Tibial nerve (tissue), 4 donors: ENCODE measurements at places on chromosomes 16 and 17.

- DNase-seq: no peak
Observed at GRCh38 chr17:70407506-70407905, 238.2 kb downstream of the KCNJ2 start.

GRCh38 chr17:20315311-20315710, 152.0 kb downstream of the LGALS9B start:
- DNase-seq: no peak

DNA sequence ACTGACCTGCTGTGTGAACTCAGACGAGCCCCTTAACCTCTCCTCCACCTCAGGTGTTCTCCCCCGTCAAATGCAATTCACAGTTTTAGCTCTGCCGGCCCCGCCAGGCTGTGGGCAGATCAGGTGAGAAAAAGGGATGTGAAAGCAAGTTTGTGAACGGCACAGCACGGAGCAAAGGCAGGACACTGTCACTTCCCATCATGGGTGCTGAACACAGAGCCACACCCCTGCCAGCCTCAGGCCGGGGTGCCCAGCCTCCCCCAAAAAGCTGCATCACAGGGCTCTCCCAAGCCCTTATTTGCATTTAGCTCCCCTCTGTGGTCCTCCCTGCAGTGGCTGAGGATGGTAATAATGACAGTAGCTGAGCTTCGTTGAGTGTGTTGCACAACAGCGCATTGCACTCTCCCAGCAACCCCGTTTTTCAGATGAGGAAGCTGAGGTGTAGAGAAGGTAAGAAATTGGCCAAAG, 88.8 kb upstream of the TNRC6C start:
- DNase-seq: no peak

- no peak for DNase-seq
Observed at GRCh38 chr17:80637048-80637781, 92.6 kb downstream of the RPTOR start.

- DNase-seq: no peak
Observed at GRCh38 chr16:57166451-57166850, 19.4 kb downstream of the PSME3IP1 start.

- no peak for DNase-seq
Observed at GRCh38 chr17:40949418-40949817, 12.0 kb upstream of the KRT23 start.

DNA sequence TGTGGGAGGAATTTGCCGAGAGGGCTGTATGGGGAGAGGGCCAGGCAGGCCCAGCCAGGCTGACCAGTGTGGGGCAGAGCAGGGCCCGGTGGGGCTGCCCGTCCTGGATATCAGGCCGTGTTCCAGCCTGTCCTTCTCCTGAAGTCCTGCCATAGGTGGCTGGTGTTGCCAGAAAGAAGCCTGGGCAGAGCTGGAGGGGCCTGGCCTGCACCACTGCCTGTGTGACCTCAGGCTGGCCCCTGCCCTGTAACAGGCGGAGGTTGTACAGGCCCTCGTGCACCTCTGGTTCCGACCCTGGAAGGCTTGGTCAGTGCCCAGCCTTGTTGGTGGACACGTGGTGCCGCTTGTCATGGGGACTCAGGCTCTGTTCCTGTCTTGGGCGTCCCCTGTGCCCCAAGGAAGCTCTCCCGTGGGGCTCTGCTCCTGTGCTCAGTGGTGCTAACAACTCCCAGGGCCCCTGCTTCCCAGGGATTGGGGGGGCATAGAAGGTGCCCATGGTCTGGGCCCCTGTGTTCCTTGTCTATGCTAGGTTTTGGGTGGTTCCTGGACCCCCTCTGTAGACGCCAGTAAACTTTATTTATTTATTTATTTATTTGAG, 33.3 kb downstream of the ADCY7 start:
- DNase-seq: no peak

GRCh38 chr17:79866791-79867518, 27.7 kb upstream of the CBX4 start:
- no peak for DNase-seq

- DNase-seq: no peak
Observed at GRCh38 chr17:32780721-32781120, 96.2 kb downstream of the MYO1D start.

DNA sequence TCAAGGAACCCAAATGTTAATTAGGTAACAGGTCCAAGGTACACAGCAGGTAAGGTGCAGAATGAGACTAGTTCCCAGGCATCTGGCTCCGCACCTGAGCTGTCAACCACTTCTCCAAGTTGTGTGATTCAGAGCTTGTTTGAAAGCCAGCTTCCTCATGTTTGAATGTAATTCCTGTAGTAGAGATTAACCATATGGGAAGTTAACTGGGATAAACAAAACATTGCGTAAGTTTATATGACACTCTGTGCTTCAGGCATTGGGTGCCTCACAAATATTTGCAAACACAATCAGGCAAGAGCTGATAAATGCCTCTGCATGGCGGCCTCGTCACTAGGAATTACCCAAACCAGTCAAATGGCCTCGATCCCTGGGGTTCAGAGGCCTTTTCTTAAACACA, 27.9 kb upstream of the CPHXL start:
- DNase-seq: no peak

GRCh38 chr16:49594153-49594552, 220.5 kb downstream of the C16orf78 start:
- no peak for DNase-seq

GRCh38 chr16:88886420-88886844, 20.0 kb upstream of the PABPN1L start:
- no peak for DNase-seq

- no peak for DNase-seq
Observed at GRCh38 chr17:81695801-81696200, 7.4 kb upstream of the MRPL12 start.

DNA sequence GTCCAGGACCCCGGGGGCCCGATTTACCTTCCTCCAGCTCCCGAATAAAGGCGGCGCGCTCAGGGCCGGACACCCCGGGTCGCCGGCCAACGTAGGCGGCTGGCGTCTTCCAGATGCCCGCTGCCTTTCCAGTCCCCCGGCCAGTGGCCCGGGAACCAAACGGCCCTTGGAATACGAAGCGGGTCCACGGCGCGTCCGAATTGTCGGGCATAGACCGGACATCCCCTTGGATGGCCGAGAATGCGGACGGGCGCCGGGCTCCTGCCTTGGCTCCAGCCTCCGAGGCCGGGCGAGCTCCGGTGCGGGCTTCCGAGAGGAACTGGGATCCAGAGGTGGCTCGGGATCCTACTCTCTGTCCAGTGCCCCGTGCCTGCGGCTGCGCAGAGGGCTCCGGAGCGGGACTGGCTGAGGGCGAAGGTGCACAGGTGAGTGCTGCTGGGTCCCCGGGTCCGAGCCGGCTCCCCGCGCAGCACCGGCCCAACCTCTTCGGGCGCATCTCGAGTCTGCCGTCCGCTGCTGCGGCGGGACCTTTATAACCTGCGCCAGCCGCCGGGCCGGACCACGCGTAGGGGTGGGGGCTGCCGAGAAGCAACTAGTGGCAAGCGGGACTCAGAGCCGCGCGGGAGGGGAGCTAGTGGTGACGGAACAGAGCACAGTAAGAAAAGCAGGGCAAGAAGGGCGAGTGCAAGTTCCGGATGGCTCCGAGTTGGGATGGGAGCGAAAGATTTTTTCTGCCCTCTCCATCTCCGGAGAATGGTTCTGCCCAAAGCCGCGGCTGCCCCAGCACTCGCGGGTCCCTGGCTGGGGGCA, at the start of gene HAP1:
HAP1 (minus strand) TSS at position 505 of the 810 bp plus-strand sequence; CDS start at position 496, 9 bp downstream.
- DNase-seq: no peak

DNA sequence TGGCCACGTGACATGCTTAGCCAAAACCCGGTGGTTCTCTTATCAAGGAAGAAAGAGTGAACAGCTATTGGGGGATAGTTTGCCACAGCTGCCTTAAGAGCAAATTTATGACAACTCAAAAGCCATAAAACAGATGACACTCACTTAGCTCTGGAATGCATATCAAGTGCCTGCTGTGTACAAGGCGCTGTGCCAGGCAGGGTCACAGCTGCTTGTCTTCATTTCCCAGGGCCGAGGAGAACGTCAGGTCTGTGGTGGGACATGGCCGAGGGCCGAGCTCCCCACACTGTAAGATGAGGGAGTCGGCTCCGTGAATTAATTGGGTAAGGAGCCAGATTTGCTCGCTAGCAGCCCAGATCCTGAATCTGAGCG, 14.0 kb downstream of the EEF2K start:
- no peak for DNase-seq

DNA sequence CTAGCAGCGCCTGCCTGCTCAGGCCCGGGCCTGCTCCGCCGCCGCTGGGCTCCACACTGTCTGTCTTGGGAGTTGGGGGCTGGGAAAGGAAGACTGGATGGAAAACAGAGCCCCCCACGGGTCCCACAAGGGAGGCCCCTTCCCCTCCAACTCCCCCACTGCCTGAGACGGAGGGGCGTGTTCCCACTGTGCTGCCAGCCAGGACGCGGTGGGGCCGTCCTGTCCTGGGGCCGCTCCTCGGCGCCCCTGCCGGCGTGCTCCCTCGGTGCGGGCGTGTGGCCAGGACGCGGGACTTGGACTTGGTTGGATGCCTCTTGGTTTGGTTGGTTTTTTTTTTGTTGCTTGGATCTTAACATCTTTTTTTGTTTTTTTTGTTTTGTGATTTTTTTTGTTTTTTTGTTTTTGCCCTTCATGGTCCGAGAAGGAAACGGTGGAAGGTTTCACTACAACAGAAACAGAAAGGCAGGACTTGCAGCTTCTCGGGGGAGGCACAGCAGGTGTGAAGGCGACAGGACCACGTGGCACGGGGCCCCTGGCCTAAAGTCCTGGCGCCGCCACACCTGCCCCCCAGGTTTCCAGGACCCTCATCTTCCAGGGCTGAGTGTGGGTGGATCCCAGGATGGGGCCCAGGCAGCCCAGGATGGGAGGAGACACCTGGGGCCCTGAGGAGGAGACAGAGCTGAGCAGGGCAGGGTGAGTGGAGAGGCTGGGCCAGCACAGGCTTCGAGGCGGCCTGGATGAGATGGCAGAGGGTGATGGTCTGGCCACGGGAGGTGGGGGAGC, 16.0 kb downstream of the ENGASE start:
- no peak for DNase-seq

DNA sequence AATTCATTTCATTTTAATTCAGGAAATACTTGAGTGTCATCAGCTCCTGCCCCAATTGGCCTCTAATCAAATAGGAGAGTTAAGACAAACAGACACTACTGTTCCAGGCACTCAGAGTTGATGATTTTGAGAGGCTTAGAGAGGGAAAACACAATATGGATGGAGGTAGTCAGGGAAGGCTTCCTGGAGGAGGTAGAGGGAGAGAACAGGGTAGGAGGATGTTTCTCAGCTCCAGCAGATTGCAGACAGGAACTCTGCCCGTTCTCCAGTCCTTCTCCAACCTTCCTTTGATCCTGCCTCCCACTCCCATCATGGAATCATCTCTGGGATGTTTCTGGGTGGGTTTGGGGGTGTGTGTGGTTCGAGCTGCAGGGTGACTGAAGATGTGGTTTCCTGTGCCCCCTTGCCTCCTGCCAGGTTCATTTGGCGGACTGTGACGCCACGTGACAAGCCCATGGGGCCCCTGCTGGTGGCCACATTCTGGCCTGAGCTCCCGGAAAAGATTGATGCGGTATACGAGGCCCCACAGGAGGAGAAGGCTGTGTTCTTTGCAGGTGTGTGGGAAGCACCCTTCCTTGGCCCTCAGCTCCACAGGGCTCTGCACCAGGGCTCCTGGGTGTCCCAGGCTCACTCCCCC, 12.2 kb upstream of the LPCAT2 start:
- peak; percentile 4 for DNase-seq

GRCh38 chr16:52751035-52751434, 204.1 kb upstream of the TOX3 start:
- DNase-seq: no peak

DNA sequence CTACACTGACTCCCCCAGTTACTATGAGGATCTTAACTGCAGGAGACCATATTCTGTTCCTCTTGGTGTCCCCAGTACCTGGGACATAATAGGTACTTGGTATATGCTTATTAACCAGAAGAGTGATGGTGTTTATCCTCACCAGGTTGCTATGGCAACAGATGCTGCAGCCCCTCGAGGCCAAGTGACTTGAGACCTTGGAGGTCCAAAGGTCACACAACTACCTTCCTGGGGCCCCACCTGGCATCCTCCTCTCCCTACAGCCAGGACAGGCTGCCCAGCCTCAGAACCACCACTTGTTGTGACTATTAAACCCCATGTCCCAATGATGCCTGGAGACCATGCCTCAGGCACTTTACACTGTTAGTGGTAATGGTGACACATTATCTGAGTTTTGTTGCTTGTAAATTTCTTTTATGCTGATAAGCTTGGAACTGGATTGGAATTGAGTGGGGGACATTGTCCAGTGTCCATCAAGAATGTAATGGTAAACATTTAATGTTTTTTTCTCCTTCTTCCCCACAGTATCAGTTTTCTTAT, 189.4 kb downstream of the CCDC182 start:
- no peak for DNase-seq

GRCh38 chr17:40283662-40284061, 4.0 kb upstream of the CDC6 start:
- DNase-seq: no peak

- peak; percentile 59 for DNase-seq
Observed at GRCh38 chr17:43907425-43907981, at the start of gene MPP2. Gene MPP2 (minus strand): TSS chr17:43907536. CDS start chr17:43904460, 3,076 bp downstream.

GRCh38 chr16:23152386-23153178, 3.3 kb upstream of the USP31 start:
- DNase-seq: no peak

GRCh38 chr17:45227101-45227925, 5.6 kb downstream of the FMNL1 start:
- DNase-seq: no peak
